ENCODE measurements at places on chromosomes 3 and 15.

- DNase-seq, result peak; percentile 5
Observed at GRCh38 chr15:41774882-41775417, 666 bp downstream of the MAPKBP1 start.

- no peak for DNase-seq
Observed at GRCh38 chr15:78212008-78212407, 22.4 kb downstream of the ACSBG1 start.

GRCh38 chr3:82883072-82883471 is 1121.6 kb upstream of the GBE1 start:
- no peak for DNase-seq

DNA sequence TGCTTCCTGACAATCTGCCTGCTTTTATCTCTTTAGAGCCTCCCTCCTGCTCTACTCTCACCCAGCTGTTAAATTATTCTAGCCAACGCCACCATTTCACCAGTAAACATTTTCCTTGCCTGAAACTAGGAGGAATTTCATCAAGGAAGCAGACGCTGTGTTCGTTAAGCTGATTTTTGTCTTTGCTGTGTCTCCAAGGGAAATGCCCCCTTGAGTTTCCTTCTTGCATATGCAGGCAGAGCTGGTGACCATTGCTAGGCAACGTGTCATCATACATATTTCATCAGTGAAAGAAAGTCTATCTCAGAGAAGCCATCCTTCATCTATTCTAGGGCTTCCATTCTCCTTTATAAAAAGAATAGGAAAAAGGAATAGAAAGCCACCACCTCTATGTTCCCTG is 87.0 kb upstream of the ST8SIA2 start:
- no peak for DNase-seq

GRCh38 chr3:138696666-138697370 is 88.2 kb downstream of the FAIM start:
- no peak for DNase-seq

- DNase-seq, result no peak
Observed at GRCh38 chr3:119825820-119826219, 43.9 kb downstream of the NR1I2 start.

GRCh38 chr3:178129109-178129508 is 407.1 kb upstream of the KCNMB2 start:
- no peak for DNase-seq

- peak; percentile 61 for DNase-seq
Observed at GRCh38 chr15:44726568-44727484, 9.5 kb upstream of the TRIM69 start.

DNA sequence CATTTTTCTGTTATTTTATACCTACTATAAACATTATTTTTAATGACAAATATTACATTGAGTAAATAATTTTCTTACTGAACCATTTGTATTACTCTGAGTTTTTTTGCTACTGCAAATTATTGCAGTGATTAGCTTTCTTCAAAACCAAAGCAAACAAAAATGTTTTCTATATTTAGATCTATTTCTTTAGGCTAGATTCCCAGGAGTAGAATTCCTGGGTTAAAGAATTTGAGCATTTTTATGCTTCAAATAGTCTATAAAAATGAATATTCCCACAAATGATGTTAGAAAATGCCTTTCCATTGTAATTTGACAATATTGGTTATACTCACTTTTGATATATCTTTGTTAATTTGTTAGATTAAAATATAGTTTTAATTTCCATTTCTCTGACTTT is 76.8 kb downstream of the LEKR1 start:
- no peak for DNase-seq

GRCh38 chr3:713947-714620 is 378.7 kb upstream of the CNTN6 start:
- no peak for DNase-seq

DNA sequence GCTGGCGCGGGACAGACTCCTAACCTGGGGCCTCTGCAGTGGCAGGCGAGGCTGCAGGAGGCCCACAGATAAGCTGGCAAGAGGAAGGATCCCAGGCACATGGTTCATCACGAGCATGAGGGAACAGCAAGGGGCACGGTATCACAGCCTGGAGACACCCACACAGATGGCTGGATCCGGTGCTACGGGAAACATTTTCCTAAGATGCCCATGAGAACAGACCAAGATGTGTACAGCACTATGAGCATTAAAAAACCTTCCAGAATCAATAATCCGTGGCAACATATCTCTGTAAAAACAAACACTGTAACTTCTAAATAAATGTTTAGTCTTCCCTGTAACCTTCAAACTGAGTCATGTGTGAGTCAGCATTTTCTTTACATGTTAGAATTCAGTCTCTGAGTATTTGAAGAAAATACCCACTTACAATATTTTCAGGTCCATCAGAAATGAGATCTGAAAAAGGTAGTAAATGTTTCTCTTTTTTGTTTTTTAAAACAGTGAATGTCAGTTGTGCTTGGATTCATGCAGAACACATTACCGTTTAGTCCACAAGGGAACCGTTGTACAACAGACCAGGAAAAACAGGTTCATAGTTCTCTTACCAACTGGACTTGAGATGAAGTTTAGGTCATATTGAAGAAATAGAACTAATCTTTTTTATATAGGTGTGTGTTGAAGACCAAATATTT is 75.9 kb downstream of the BOC start:
- no peak for DNase-seq

DNA sequence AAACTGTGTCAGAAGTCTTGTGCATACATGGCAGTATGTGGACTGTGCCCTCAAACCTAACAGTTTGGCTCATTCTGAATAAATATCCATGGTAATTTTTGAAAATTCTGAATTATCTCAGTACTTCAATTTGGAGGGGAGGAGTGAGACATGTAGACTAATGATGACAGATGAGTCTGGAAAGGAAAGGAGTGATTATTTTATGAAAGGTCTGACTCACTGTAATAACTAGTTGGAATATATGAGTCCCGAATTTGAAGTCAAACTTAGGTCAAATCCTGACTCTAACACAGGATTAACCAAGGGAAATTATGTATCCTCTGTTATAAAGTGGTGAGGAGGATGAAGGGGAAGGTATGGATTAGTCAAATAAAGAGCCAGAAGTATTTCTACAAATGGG is 38.6 kb downstream of the SUCNR1 start:
- DNase-seq, result no peak

DNA sequence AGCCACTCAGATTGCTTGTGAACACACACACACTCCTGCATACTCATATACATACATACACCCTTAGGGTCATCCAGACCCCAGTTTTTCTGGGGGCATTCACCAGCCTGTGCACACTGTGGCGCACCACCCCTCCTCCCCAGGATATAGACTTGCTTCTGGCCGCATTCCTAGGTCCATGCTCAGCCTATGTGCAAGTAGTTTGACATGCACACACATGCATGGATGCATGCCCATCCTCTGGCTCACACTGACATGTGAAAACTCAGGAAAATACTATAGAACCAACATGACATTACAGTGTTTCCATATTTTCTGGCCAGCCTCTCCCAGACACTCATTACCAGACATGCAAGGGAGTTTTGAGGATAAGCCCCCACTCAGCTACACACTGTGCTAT is 79.3 kb upstream of the POLG start:
- no peak for DNase-seq

DNA sequence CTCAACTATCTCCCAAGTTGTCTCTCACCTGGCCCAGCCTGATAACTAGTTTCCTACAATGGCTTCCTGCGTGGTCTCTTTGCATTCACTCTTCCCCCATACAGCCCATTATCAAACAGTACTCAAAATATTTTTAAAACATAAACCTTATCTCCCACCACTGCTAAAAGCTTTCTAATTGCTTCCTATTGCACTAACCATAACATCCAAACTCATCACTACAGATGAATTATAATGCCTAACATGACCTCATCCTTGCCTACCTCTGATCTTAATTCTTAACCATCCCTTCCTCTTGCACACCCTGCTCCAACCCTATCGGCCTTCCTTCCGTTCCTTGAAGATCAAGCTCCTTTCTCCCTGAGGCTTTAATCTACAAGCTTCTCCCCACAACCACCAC is 17.0 kb downstream of the ACAP2 start:
- no peak for DNase-seq

DNA sequence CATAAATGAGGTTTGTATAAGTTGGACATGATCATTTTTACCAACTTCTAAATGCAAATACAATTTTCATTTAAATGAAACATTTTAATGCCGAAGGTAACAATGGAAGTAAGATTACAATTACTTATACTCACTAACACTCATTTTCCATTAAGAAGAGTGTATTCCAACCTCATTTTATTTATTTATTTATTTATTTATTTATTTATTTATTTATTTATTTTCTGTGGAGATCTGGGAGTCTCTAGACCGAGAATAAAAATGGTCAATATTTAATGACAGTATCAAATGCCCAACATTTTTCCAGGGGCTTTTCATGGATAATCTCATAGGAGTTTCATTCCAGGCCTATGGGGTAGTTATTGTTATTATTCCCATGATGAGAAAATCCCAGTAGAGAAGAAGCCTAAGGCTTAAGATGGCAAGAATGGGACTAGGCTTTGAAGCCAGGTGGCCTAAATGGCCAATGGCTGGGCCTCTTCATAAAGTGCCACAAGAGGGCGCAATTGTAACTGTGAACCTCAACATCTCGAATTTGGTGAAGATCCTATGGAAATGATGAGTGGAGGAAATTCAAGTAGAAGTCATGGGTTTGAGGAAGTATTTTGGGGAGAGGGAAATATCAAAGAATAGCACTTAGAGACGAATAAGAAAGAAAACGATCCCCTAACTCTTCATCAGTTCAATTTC is 21.3 kb downstream of the VGLL3 start:
- DNase-seq, result no peak

DNA sequence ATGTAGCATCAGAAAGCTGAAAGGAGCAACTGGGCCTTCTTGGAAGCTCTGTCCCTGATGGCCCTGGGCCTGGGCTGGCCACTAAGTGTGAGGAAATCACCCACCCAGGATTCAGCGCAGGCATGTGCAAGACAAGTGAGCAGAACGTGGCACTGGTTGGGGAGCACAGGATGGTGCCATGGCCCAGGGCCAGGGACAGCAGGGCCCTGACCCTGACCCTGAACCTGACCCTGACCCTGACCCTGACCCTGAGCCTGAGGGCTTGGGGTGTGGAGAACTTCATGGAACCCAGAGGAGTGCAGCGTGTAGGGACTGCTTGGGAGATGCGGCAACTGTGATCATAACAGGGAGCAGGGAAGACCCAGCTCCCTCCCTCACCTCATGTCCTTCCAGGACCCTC is 5.9 kb upstream of the ALDH1L1 start:
- DNase-seq, result no peak

- DNase-seq, result no peak
Observed at GRCh38 chr3:55416331-55416821, 70.7 kb downstream of the WNT5A start.

GRCh38 chr3:127997016-127997415 is 55.2 kb upstream of the SEC61A1 start:
- DNase-seq, result no peak

- no peak for DNase-seq
Observed at GRCh38 chr3:54681706-54682105, 246.2 kb downstream of the LRTM1 start.

GRCh38 chr3:100046986-100047385 is 67.3 kb downstream of the FILIP1L start:
- DNase-seq, result no peak

DNA sequence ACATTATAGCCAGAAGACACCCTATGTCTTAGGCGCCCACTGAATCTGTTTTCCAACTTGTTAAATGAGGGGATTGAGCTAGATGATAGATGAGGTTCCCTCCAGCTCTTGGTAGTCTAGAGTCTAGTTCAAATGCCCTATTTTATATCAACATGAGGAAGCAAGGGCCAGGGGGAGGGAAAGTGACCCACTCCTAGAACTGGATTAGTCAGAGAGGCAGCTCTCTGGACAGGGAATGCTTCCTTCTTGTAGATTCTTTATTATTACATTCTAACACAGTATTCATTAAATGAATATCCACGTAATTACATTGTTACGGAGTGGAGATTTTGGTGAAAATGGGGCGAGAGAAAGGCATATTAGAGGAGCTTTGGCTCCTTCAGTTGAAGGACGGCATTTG is 89.5 kb downstream of the RAD18 start:
- no peak for DNase-seq

- no peak for DNase-seq
Observed at GRCh38 chr15:66045542-66045941, 176.3 kb downstream of the RAB11A start.

- DNase-seq, result no peak
Observed at GRCh38 chr3:158918008-158918407, 116.2 kb downstream of the MFSD1 start.

DNA sequence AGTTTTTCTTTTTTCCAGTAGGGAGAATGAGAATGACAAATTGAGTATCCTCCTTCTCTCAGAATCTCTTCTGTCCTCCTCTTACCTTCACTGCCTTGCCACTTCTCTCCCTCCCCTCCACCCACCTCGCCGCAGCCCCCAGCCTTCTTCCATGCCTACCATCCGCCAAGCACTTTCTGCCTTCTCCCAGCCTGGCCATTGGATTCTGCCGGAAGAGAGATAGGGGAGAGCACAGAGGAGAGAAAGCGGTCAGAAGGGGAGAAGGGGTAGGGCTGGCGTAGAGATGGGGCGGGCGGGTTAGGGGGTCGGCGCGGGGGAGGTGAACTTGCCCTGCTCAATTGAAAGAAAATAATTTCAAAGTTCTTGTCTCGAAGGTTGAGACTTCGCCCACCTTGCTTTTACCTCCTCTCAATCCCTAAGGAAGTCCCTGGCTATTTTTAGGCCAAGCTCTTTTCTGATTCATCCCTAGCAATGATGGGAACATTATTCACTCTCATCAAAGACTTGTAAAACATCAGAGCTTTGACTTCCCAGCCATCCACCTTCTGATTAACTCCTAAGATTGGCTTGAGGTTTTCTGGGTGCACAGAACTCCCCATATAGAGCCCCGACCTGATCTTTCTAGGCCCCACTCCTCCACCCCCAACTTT is 811 bp downstream of the C3orf52 start:
- DNase-seq, result no peak

All from stimulated activated naive CD4-positive, alpha-beta T cell treated with Interleukin-2 at 50 U/mL for 16 hours (primary cell).